Fibroblast of upper back skin (primary cell): ENCODE measurements at places on chromosomes 3 and 15.

GRCh38 chr3:124823206-124823605, 64.0 kb downstream of the ITGB5 start:
- no peak for DNase-seq

DNA sequence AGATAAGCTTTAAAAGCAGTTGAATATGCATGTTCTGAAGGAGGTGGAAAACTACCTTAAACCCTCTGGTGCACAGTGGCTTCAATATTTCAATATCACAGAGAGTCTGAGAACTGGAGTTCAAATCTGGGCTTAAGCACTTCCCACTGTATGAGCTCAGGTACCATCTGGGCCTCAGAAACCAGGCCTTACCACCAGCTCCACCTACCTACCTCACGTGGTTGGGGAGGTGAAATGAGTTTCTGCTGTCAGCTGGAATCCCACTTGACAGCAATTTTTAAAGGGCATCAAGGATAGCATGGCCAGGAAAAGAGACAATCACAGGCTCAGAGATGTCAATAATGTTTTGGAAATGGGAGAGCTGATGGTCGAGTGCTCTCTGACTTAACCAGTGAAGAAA, 5.0 kb downstream of the CHCHD4 start:
- no peak for DNase-seq

- no peak for DNase-seq
These were observed 12.1 kb downstream of the ATP13A3 start for GRCh38 chr3:194474675-194475074.

DNA sequence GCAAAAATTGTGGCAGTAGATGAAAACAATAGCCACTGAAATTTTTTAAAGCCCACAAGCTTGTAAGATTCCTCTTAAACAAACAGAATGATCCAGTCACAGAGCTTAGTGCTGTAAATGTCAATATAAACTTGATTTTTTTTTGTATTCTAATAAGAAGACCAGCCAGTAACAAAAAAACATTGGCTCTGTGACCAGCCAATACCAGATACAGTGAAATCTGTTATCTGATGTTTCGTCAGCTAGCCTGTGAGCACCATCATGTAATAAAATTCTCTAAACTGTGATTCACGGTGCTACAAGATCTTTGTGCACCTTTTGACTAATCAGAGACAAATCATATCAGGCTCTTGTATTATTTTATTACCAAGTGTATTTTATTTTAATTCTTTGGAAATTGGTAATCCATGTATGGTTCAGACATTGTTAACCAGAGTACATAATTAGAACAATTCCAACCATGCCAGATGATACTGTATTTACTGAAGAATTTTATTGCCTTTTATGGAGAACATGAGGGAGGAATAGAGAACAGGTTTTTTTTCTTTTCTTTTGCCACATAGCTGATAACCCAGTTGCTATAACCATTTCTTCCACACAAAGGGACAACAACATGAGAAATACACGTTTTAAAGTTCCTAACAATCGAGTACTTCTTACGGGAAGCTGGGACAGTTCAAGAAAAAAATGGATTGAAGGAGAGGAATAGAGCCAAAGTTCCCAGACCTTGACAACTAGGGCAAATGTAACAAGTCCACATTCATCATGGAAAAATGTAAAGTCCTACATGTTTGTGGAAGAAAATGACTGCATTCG, 71.9 kb downstream of the FILIP1L start:
- peak; percentile 94 for DNase-seq

GRCh38 chr15:51883271-51883837, 53.9 kb downstream of the TMOD3 start:
- peak; percentile 87 for DNase-seq

DNA sequence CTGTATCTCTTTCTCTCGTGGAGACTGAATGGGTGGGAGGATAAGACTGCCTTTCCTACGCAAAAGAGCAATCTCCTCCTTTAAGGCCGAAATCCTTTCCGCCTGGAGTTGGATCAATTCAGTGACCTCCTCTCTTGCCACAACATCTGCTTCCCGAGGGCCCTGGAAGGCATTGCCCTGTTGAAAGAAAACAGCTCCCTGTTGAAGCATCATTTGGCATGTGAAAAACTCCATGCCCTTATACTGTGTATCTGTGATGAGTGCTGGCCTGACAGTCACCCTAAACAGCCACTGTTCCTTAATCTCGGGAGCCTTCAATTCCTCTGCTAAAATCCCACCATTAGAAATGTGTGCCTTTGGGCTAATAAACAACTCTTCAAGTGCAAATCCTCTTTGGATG, 80.2 kb downstream of the BOC start:
- no peak for DNase-seq

GRCh38 chr3:19888428-19889152, 45.4 kb downstream of the EFHB start:
- DNase-seq, result no peak

DNA sequence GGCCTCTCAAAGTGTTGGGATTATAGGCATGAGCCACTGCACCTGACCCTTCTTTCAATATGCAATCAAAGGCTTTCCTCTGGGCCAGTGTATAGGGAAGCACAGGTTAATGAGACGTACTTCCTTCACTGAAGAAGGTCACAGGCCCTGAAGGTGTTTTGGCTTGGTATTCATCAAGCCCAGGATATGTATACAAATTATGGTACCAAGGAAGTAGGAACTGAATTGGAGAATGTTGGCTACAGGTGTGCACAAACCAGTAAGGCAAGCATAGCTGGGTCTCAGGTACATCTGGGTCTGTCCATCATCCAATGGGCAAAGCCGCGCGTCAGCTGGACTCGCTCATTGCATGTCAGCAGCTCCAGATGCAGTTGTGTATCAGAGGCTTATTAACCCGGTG, 237.9 kb downstream of the ADAMTS17 start:
- DNase-seq, result no peak

DNA sequence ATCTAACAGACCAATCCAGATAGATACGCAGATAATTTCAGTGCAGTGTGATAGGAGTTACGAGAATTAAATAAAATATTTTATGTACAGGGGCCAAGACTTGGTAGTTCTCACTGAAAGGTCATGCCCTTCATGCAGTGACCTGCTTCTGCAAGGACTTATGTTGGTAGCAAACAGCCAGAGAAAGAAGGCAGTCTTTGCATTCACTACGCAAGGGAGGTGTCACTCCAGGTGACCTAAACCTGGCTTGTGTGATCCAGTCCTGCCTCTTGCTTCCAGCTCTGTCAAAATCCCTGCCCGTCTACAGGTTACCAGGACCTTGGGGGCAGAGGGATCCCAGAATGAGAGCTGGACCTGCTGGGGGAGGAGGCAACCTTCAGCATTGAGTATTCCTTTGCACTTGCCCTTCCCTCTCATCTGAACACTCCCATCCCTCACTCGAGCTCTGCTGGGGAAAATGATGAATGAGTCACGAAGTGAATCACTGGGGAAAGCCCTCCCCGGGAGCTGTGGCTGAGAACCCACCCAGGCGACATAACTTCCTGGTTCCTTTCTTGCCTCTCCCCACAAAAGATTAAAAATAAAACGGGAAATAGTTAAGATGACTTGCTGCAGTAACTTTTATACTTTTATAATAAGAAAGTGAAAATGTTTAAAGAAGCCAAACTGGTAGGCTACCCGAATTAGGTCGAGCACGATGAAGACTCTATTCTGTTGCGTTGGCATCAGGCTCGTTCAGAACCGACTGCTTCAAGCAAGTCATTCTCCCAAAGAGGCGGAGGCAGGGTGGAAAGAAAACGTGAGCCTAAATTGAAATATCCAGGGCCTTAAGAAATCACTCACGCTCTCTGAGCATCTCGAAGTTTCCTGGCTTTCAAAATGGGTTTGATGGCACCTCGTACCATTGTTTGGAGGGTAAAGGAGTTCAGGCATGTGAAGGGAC, 216.1 kb downstream of the SLCO3A1 start:
- peak; percentile 86 for DNase-seq

- peak; percentile 34 for DNase-seq
These were observed 44.8 kb upstream of the ADAMTS9 start for GRCh38 chr3:64732576-64732975.

DNA sequence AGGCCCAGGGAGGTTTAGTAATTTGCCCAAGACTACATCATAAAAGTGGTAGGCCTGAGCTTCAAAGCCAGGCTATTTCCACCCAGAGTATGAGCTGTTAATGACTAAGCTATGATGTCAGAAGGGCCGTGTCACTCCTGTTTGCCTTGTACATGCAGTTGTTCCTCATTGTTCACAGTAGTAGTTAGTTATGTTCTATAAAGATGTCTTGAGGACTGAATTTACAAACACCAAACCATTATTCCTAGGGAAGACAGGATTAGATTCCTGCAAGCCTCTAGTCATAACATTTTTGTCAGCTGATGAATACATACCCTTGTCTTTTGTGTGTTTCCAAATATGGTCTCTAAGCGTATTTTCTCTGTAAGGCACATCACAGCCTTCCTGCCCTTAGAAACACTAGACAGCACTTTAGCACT, 20.9 kb upstream of the LARS2 start:
- DNase-seq, result peak; percentile 91

DNA sequence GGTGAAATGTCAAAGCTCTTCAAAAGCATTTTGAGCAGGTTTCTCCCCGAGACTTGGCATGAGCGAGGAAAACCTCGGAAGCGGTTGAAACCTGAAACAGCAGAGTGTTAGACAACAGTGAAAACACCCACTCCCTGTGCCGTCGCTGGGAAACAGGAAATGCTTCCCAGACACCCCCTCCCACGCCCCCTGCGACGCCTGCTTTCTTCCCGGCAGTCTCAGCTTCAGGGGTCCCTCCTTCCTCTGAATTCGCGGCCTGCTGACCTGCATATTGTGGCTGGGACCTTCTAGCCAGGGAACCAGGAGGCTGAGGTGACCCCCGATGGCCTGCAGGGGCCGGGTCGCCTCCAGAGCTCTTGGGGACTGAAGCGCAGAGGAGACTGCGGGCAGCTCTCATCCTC, 250.6 kb upstream of the LYSMD4 start:
- DNase-seq, result peak; percentile 2

DNA sequence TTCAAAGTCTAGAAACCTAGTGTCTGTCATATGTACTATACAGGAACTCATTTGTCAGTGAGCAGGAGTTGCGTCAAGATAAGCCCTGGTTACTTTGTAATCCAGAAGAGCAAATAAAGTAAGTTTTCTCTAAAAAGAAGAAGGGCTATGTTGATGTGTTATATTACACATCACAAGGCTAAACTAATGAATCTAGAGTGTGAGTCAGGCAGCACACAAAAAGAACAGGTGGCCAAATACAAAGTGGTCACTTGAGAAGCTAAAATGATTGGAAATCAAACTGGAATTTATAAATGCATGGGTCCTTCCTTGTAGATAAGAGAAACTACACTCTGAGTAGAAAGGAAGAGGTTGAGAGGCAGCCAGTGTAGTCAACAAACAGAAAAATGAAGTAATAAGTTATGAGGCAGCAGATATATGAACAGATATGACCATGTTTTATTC, 771.6 kb downstream of the DIPK2A start:
- no peak for DNase-seq

DNA sequence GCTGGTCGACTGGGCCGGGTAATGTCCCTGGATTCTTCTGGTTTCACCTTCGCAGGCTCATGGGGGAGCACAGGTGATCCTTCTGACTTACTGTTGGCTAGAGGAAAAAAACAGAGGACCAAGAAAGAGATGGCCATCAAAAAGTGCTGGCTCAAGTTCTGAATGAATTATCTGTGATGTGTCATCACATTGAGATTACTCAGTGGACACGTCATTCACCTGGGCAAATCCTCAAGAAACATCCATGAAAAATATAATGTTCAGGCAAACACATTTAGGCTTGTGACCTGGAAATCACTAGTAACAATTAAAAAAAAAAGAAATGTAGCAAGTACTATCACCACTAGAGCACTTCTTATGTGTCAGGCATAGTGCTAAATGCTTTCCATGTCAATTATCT, 81.5 kb upstream of the SLC2A2 start:
- DNase-seq, result peak; percentile 38
